ENCODE measurements at places on chromosomes 6 and 20. TPM values are rescaled to one million over a fixed set of nuclear protein-coding genes. Genes with fewer than 3 reads are reported as not detected.

Gene OPN5
- total RNA-seq: not detected

Gene COL9A1
- not detected for total RNA-seq

Gene ZC3H12D
- not detected for total RNA-seq

Gene EYA4
- total RNA-seq: 2.9 TPM

Gene PSMB9
- total RNA-seq: 16.1 TPM

Gene SYNGAP1
- total RNA-seq: 1.4 TPM

Gene IL20RA
- total RNA-seq: 17.1 TPM

Gene MEI4
- 0.24 TPM for total RNA-seq

Gene RAET1G
- total RNA-seq: 41.3 TPM

Gene MOXD1
- total RNA-seq: under 0.01 TPM

Gene JPH2
- under 0.01 TPM for total RNA-seq

Gene ABHD12
- 21.9 TPM for total RNA-seq

Gene MEP1A
- not detected for total RNA-seq

Gene ZNF318
- total RNA-seq: 3.1 TPM

Gene RNF182
- 1.4 TPM for total RNA-seq

Gene CD24
- 1,439 TPM for total RNA-seq

Gene HLA-DQA1
- not detected for total RNA-seq

Gene BHLHE23
- total RNA-seq: not detected

Gene TCP11
- not detected for total RNA-seq

Gene DYNLT2
- total RNA-seq: 0.72 TPM

Gene TM9SF4
- 29.2 TPM for total RNA-seq

Gene BANF2
- total RNA-seq: not detected

Gene TUBB2B
- 10.8 TPM for total RNA-seq

Gene TPBG
- total RNA-seq: 221 TPM

Gene HEY2
- under 0.01 TPM for total RNA-seq

Gene TSPO2
- total RNA-seq: not detected

Gene RCAN2
- total RNA-seq: not detected

Gene TTLL9
- not detected for total RNA-seq

Gene BCKDHB
- 9.0 TPM for total RNA-seq

Gene LY6G5C
- not detected for total RNA-seq

Gene CDH4
- 2.4 TPM for total RNA-seq

Data from tracheal epithelial cell (primary cell).